ENCODE measurements at places on chromosomes 5 and 9.

DNA sequence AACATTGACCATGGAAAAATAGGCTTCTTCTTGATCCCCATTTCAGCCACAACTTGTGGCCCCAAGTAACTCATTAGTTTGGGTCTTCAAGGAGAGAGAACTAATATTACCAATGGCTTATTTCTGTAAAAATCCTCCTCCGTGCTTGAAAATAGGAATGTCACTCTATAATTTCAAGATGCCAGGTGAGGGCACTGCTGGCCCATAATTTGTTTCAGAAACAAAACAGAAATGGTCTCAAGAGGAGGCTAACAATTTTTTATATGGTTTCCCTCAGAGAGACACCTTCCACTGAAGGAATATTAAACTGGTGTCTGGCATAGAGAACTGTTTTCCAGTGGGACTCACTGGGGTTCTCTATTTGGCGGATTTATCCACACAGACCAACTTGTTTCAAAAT, 437.0 kb upstream of the TRPC7 start:
- DNase-seq: peak; percentile 21

- no peak for DNase-seq
Measured at GRCh38 chr9:121840838-121841760, 189.7 kb downstream of the DAB2IP start.

DNA sequence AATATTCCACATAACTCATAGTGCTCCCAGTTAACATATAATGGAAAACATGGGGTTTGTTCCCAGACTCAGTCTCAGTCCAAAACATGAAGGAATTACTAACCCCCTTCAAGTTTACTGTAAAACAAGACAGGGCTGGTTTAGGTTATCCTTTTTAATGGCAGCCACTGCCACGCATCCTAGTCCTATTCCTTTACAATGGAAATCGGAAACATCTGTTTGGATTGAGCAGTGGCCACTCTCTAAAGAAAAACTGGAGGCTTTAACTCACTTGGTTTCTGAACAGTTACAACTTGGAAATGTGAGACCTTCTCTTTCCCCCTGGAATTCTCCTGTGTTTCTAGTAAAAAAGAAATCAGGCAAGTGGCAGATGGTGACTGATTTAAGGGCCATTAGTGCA, 609.9 kb upstream of the ACO1 start:
- no peak for DNase-seq

- no peak for DNase-seq
Measured at GRCh38 chr9:90009447-90009846, 404.6 kb downstream of the GADD45G start.

DNA sequence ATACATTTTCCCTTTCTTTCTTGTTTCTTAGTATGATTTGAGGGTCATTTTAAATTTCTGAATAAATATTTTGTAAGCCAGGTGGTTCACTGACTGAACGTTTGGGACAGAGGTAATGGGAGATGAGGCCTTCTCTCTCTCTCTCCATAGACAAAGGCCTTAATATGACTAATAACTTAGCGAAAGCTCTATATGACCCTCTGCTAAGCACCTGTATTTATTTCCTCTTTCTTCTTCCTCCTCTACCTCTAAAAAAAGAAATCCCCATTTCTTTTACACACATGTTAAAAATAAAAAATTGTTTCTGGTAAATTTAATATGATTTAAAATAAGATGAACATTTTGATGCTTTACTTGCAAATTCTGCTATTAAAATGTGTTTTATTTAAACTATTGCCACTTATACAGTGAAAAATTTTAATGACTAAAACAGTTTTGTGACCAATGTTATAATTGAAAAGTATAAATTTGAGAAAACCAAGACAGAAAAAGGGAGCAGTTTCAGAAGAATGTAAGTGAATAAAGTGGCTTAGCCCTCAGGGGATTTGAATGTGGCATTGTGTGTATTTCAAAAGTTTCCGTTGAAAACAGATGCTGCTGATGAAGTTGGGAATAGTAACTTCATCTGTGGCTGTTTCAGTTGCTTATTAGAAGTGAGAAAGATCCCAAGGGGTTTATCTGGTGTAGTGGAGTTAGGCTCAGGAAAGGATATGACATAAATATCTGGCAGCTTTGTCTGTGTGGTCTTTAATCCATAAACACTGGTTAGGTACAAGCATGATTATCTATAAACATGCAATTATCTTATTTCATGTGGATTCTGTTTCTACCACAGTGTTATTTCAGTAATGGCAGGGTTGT, 128.6 kb upstream of the GRHPR start:
- DNase-seq: no peak

DNA sequence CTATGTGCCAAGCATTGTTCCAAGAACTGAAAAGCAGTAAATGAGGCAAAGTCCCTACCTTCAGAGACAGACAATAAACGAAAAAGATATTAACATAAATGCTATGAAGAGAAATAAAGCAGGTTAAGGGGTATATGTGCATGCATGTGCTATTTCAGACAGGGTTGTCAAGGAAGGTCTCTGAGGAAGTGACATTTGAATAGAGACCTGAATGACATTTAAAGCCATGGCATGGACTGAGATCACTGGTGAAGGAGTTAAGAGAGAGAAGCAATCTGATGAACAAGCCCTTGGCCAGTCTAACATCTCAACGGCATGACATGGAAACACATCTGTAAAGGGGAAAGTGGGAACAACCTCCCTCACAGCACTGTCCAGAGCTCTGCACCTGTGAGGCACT, 14.5 kb downstream of the FBXO10 start:
- no peak for DNase-seq

DNA sequence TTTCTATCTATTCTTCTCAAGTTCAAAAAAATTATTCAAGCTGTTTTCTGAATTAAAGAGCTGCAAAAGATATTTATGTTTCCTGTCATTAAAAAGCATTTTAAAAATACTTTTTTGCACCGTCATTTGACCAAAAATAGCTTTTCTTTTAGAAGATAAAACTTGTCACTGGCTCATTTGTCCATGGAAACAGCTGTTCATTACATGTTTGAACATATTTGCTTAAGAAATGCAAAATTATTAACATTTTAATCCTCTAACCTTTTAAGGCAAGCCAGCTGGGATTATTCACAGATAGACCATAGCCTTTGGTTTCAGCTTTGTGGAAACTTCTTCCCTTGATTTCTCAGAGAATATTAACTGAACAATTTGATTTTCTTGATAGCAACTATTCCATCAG, 393.9 kb downstream of the TUSC1 start:
- no peak for DNase-seq

GRCh38 chr9:98374385-98375051, 119.1 kb upstream of the TBC1D2 start:
- peak; percentile 65 for DNase-seq

GRCh38 chr9:105243015-105243686, 1.3 kb upstream of the SLC44A1 start:
- no peak for DNase-seq

GRCh38 chr9:128146591-128147120, 2.6 kb upstream of the LCN2 start:
- DNase-seq: no peak

GRCh38 chr5:78903861-78904260, 81.2 kb downstream of the ARSB start:
- no peak for DNase-seq

- DNase-seq: no peak
Measured at GRCh38 chr5:62330302-62330701, 24.3 kb downstream of the KIF2A start.

DNA sequence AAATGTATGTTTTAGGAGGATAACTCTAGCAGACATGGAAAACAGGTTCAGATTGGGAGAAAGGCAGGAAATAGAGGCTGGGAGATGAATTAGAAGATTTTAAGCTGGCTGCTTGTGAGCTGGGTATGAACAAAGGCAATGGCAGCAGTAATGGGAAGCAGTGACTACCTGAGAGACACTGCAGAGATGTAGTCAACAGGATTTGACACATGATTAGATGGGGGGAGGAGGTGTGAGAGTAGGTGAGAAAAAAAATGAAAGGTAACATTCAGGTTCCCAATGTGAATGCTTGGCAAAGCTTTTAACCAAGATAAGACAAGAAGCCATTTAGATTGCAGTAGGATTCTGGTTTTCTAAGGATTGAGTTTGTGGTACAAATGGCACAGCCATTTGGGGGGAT, 22.8 kb upstream of the IFNE start:
- no peak for DNase-seq

DNA sequence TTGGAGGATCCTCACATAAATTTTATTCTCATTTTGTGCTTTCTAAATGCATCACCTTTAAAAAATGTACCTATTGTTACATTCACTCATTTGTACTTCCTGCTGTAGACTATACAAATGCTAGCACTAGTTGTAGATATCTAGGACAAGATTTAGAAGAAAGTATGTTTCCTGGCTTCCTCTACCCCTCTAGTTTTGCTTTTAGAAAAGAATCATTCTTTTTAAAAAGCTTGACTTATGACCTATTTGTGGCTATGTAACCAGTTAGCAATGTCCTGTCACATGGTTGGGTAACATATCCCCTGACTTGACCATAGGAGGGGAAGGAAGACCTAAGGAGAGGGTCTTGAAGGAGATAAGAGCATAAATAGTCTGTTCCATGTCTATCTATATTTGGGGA, 13.3 kb downstream of the CAMK4 start:
- DNase-seq: no peak

DNA sequence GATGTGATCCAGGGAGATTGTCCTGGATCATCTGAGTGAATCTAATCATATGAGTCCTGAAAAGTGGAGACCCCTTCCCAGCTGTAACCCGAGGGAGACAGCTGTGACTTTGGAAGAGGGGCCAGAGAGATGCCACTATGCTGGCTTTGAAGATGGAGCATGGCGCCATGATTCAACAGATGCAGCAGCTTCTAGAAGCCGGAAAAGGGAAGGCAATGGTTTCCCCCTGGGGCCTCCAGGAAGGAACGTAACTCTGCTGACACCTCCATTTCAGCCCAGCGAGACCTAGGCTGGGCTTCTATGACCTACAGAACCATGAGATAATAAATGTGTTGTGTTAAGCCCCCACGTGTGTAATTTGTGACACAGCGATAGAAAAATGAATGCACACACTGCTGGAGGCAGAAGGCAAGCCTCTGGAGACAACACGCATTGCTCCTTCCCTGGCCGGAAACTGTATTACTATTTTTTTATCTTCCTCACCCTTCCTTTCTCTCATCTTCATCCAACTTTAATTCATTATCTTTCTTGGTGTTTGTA, 16.6 kb upstream of the SARDH start:
- DNase-seq: no peak

GRCh38 chr9:87662808-87663528, 63.0 kb upstream of the CTSL start:
- peak; percentile 85 for DNase-seq

DNA sequence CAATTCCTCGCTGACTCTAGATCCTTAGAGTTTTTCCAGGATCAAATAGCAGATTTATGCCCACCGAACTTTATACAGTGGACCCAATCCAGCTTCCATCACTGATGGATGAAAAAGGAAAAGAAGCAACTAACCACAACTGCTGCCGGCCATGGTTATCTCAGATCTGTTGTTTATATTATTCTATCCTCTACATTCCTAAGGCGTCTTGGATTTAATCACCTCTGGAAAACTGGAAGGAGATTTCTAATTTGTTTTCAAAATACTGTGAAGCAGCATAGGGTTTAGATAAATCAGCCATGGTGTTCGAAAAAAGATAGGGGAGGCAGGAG, 663 bp upstream of the ZNF366 start:
- DNase-seq: no peak

DNA sequence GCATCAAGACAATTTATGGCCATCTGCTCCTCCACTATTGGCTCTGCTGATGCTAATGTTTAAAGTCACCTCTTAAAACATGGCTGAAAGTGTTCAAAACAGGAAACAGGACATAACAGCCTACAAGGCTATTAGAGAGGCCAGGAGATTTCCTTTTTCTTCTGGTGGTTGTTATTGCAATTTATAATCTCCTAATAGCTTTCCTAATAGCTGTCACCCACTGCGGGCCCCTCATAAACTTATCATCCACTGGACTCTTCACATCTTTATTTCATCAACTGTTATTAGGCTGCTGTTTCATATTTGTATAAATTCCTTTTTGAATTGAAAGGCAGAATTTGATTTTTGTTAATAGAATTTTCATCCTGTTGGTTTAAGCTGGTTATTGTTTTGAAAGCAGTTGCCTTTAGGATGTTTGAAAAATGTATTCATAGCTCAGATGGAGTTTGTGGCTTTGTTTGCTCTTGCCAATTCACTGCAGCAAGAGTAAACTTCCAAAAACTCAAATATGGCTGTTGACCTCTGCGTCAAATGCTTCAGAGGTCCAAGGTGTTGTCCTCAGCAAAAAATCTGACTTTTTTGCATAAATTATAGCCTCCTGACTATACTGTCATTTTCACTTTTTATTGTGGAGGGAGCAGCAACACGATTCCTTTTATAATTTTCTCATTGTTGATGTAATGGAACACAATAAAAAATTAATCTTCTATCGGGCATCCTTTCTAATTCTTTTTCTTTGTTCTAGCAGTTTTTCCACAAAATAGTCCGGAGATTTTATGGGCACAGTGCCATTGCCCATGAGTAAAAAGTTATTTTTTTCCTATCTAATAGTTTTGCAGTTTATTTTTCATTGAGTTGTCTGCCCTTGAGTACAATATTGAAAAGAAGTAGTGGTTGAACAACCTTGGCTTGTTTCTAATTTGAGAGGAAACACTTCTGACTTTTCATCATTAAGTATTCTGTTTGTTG, 69.3 kb downstream of the MAT2B start:
- no peak for DNase-seq

- DNase-seq: peak; percentile 88
Measured at GRCh38 chr5:159987031-159987674, 21.8 kb upstream of the TTC1 start.

- DNase-seq: no peak
Measured at GRCh38 chr5:93305984-93306383, 275.0 kb downstream of the NR2F1-AS1 start.

- DNase-seq: no peak
Measured at GRCh38 chr5:168886157-168886556, 307.0 kb upstream of the PANK3 start.

- DNase-seq: peak; percentile 29
Measured at GRCh38 chr5:96247097-96247701, 185.8 kb downstream of the PCSK1 start.

- no peak for DNase-seq
Measured at GRCh38 chr5:31965227-31965626, 208.9 kb downstream of the GOLPH3 start.

- peak; percentile 46 for DNase-seq
Measured at GRCh38 chr9:132242621-132243155, 80.8 kb downstream of the NTNG2 start.

DNA sequence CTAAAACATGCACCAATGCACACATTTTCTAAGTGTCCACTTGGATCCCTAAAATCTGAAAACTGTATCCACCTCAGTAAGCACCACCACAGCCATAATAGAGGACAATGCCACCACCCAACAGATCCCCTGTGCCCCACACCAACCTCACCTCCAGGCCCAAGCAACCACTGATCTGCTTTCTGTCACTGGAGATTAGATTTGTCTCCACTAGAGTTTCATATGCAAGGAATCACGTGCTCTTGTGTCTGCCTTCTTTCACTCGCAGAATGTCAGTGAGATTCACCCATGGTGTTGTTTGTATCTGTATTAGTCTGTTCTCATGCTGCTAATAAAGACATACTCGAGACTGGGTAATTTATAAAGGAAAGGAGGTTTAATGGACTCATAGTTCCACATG, 216.1 kb upstream of the WWC1 start:
- no peak for DNase-seq

Measured in body of pancreas (tissue), 4 donors.